ENCODE measurements at places on chromosomes 1 and 21.

DNA sequence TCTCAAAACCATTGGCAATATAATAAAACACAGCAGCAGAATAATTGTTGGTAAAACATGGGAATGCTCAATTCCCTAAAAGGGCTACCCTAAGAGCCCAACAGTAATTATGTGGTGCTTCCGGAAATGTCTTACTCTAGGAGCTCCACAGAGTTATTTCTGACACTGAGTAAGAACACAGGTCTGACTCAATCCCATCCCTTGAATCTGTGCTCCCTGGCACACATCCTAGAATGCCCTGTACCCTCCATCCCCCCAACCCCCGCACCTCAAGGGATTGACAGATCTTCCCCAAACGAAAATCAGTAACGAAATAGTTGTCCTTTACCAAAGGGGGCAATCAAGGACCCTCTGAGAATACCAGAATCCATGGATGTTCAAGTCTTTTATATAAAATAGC is 71.9 kb downstream of the SMYD2 start:
- no peak for DNase-seq

DNA sequence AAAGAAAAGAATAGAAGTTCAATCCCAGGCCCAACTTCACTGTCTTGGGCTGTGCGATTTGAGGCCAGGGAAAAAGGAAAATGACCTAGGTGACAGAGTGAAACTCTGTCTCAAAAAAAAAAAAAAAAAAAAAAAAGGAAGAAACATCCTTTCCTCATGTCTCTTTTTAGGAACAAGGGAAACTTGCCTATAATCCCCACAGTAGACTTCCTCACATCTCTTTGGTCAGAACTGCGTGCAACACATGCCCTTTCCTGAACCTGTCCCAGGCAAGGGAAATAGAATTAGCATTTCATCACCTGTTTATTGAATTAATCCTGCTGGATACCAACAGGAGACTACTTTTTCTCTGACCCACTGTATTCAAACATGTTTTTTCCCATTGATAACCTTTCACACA is 2.3 kb downstream of the DCST1 start:
- no peak for DNase-seq

GRCh38 chr1:9038881-9039760 is 12.9 kb upstream of the SLC2A7 start:
- DNase-seq, result no peak

GRCh38 chr1:223161321-223161720 is 18.3 kb upstream of the TLR5 start:
- no peak for DNase-seq

GRCh38 chr1:46809904-46810303 is 11.1 kb downstream of the CYP4B1 start:
- DNase-seq, result no peak

DNA sequence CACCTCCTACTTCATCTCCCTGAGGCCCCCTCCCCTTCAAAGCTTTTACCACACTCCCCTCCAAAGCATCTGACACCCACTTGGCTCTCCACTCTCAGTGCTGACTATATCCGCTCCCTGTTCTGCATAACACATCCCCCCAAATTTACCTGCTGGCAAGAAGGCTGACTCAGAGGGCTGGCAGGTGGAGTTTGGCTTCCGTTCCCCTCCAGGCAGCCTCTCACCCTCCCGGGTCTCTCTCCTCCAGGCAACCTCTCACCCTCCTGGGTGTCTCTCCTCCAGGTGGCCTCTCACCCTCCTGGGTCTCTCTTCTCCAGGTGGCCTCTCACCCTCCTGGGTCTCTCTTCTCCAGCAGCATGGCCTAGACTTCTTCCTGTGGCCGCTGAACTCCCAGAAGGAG is 562.1 kb downstream of the NPHP4 start:
- no peak for DNase-seq

DNA sequence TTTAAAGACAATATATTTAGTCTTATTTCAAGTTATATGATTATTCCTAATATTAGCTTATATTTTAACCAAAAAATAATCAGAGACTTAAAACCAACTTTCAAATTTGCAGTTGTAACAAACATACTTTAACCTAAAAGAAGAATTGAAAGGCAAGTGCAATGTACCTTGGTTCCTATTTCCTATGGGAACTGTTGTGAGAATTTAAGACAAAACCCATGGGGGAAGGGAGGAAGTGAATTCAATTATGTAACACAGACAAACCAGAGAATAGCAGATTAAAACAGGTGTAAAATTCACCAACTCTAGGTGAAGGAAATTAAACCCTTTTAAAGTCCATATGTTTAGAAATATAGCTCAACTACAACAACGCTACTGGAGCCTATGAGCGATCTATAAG is 22.6 kb upstream of the CR2 start:
- DNase-seq, result no peak

GRCh38 chr1:155983191-155984024 is 5.1 kb upstream of the ARHGEF2 start:
- peak; percentile 68 for DNase-seq

- no peak for DNase-seq
Measured at GRCh38 chr1:226489718-226490425, 58.7 kb upstream of the STUM start.

GRCh38 chr1:65558215-65558614 is 137.7 kb downstream of the LEPR start:
- DNase-seq, result no peak

- no peak for DNase-seq
Measured at GRCh38 chr1:84504580-84505492, 1.4 kb upstream of the SPATA1 start.

- DNase-seq, result no peak
Measured at GRCh38 chr1:9231648-9232332, 2.8 kb upstream of the H6PD start.

DNA sequence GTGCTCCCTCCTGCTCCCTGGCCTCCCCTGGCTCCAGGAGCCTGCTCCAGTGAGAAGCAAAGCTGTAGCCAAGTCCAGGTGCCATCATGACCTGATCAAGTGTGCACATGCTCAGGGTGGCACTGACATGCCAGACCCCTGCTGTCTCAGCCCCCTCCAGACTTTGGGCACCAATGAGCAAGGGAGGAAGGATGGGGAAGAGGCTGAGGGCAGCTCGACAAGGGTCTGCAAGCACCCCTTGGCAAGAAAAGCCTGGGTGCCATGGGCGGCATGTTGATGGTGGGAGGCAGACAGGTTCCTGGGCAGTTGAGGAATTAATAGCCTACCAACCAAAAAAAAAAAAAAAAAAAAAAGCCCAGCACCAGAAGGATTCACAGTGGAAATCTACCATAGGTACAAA is 942.6 kb upstream of the PRMT6 start:
- DNase-seq, result no peak

Measured in Peyer's patch (tissue), 4 donors.